ENCODE measurements at places on chromosomes 2 and 18. TPM values are rescaled to one million over a fixed set of nuclear protein-coding genes. Genes with fewer than 3 reads are reported as not detected.

CPO gene
- total RNA-seq = not detected

CD207 gene
- not detected for total RNA-seq

PTPRN gene
- total RNA-seq = not detected

WNT6 gene
- not detected for total RNA-seq

SPP2 gene
- total RNA-seq = not detected

IL37 gene
- not detected for total RNA-seq

RABL2A gene
- 5.3 TPM for total RNA-seq

CHRNG gene
- not detected for total RNA-seq

HTR2B gene
- not detected for total RNA-seq

REG3G gene
- not detected for total RNA-seq

LHCGR gene
- total RNA-seq = not detected

ATP6V1B1 gene
- total RNA-seq = 2.4 TPM

STON1 gene
- total RNA-seq = 2.4 TPM

ANO7 gene
- total RNA-seq = 0.12 TPM

ABCB11 gene
- total RNA-seq = not detected

RASGRP3 gene
- 4.3 TPM for total RNA-seq

FIGN gene
- total RNA-seq = 1.0 TPM

VSNL1 gene
- 65.6 TPM for total RNA-seq

ARHGEF4 gene
- total RNA-seq = 41.8 TPM

CD226 gene
- 0.44 TPM for total RNA-seq

SIX3 gene
- not detected for total RNA-seq

ERFE gene
- 0.44 TPM for total RNA-seq

SIX2 gene
- total RNA-seq = 0.12 TPM

SERPINB3 gene
- total RNA-seq = 879 TPM

IL36RN gene
- total RNA-seq = 64.1 TPM

MROH2A gene
- total RNA-seq = 0.52 TPM

SERPINB13 gene
- total RNA-seq = 281 TPM

PGAP1 gene
- total RNA-seq = 10.5 TPM

FAP gene
- 1.3 TPM for total RNA-seq

CYP26B1 gene
- 1.9 TPM for total RNA-seq

TMEM17 gene
- 2.3 TPM for total RNA-seq

NDC80 gene
- 9.7 TPM for total RNA-seq

RAPH1 gene
- 27.7 TPM for total RNA-seq
